Vein endothelial cell (primary cell): ENCODE measurements at places on chromosomes 13 and 19. TPM values are rescaled to one million over a fixed set of nuclear protein-coding genes. Genes with fewer than 3 reads are reported as not detected.

PLK5 gene
- total RNA-seq: not detected in 2 replicates

TEX29 gene
- total RNA-seq: not detected in 2 replicates

RFXAP gene
- total RNA-seq: 2.3 TPM in 2 replicates

TEKTIP1 gene
- not detected in 2 replicates for total RNA-seq

FPR2 gene
- not detected in 2 replicates for total RNA-seq

PNMA8A gene
- under 0.01 and 0.10 TPM in 2 replicates for total RNA-seq
